CD4-positive, CD25-positive, alpha-beta regulatory T cell (primary cell): ENCODE measurements at places on chromosomes 2 and 18. TPM values are rescaled to one million over a fixed set of nuclear protein-coding genes. Genes with fewer than 3 reads are reported as not detected.

- no peak for DNase-seq
Measured at GRCh38 chr2:21822505-21822904, 698.7 kb downstream of the TDRD15 start.

- no peak for DNase-seq
Measured at GRCh38 chr2:8882094-8882493, 44.7 kb upstream of the KIDINS220 start.

DNA sequence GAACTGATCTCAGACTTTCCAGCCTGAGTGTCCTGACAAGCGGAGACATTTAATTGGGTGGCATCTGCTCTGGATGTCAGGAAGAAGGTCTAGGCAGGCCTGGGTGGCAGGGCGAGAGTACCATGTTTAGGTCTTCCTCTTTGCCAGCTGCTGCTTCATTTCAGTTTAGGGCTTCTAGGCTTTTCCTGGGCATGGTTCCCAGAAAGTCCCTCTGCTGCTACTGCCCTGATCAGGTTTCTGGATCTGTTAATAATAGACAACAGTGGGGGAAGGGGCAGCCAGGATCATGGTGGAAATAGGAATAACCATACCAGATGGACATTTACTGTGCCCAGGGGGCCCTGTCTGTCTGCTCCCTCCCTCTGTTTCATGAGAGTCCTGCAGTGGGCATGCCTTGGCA lies 2.3 kb upstream of the PLCD4 start:
- no peak for DNase-seq

GRCh38 chr2:197500503-197501131 lies 438 bp downstream of the HSPE1 start:
- DNase-seq, result no peak

DNA sequence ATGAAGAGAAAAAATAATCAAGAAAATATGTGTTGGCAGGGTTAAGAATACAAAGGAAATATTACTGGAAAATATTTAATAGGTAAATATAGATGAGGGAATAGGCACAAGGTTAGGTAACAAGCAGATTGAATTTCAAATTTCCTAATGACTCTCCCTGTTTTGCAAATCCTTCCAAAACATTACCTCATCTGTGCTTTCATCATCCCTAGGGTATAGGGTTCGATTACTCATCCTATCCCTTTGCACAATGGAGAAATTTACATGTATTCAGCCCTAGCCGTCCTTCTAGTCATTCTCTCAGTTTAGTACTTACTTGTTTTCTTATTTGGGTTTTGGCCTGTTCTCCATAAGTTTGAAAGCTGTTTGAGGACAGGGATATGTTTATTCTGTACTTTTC lies 864.6 kb upstream of the FSHR start:
- no peak for DNase-seq

GRCh38 chr2:75994759-75995158 lies 284.0 kb upstream of the GCFC2 start:
- DNase-seq, result no peak

- DNase-seq, result no peak
Measured at GRCh38 chr18:59057969-59058368, 81.7 kb upstream of the SEC11C start.

- peak; percentile 45 for DNase-seq
Measured at GRCh38 chr2:113181258-113182051, 7.7 kb downstream of the PSD4 start.

DNA sequence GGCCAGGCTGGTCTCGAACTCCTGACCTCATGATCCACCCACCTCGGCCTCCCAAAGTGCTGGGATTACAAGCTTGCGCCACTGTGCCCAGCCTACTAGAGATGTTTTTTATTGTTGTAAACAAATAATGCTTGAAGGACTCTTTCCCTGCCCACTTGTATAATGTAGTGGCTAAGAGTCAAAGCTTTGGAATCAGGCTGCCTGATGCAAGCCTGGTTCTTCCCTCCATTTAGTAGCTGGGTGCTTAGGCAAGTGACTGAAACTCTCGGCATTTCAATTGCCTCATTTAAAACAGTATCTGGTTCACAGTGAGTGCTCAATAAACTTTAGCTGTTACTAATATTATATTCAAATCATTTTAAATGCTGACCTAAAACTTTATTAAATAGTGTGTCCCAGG lies 264.0 kb upstream of the FBXO11 start:
- no peak for DNase-seq

- no peak for DNase-seq
Measured at GRCh38 chr18:35463050-35463449, 34.7 kb downstream of the INO80C start.

- no peak for DNase-seq
Measured at GRCh38 chr18:55338978-55339650, 248.9 kb downstream of the TCF4 start.

GRCh38 chr2:199455210-199455544 lies 2.6 kb downstream of the SATB2 start:
- DNase-seq, result no peak

DNA sequence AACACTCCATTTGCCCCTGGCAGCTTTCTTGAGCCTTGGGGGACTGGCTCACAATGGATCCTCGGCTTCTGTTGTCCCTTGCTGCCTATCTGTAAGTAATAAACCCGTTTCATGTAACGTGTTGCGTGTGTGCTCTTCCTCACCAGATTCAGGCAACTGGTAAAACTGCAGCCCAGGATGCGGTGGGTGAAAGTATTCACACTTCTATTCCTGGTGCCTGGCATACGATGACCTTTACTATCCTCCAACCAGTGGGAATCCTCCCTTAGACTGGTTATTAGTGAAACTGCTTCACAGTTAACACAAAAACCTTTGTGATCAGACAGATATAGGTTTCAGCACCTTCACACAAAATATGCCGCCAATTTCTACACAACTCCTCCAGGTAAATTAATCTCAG lies 13.6 kb upstream of the ICA1L start:
- DNase-seq, result no peak

GRCh38 chr2:106012001-106012590 lies 182.0 kb downstream of the UXS1 start:
- DNase-seq, result no peak

DNA sequence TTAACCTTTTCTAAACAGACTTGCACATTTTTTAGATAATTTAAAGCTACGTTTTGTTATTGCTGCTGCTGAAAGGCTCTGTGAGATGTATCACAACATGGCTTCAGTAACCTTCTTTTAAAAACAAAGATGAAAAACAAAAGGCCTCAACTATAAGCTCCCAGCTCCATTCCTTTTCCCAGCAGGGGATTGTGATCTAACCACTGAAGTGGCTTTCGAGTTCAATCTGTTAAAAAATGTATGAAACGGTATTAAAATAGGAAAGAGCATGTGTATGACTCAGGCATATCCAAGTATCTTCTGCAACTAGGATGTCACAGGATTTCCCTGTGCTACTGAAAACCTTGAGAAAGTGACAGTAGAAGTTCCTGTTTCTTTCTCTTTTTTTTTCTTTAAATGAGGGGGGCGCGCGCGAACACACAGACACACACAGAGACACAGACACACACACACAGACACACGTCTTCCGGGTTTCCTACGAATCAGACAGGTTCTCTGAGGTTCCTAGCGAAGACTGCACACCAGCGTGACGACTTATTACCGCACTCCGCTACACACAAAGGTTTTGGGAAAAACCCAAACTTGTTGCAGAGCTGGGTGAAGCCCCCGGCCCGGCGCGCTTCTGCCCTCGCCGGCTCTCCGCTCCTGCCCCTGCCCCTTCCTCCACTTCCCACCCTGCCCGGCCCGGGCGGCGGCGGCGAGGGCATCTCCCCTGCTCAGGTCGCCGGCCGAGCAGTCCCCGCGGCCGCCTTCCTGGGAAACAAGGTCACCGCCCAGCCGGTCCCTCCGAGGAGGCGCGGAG lies 86.8 kb downstream of the RBMS1 start:
- peak; percentile 74 for DNase-seq

DNA sequence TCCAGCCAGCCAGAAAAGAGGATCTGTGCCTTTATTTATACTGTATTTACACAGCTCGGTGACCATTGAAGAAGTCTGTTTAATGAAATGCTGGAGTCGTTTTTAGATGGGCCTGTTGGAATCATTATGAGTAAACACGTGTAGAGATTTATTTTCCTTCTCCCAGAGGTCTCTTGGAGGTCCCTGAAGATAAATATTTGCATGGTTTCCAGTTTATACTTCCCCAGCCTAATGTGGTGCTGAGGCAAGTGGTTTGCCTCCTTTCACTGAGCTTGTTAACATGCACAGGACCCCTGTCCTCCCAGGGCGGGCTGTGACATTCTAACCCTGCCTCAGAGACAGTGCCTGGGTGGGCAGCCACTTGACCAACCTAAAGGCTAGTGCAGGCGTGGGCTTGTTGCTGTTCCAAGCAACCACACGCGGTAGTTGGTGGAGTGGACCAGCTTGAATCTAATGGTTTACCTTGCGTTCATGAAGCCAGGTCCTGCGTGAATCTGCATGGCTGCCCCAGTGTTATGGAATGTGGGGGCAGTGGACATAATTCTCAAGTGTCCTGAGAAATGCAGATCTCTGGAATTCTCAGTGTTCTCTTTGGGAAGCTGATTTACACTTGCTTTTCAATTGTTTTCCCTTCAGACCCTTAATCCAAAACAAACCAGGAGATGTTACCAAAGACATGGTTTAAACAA lies 130.2 kb upstream of the DLX2 start:
- DNase-seq, result no peak

DNA sequence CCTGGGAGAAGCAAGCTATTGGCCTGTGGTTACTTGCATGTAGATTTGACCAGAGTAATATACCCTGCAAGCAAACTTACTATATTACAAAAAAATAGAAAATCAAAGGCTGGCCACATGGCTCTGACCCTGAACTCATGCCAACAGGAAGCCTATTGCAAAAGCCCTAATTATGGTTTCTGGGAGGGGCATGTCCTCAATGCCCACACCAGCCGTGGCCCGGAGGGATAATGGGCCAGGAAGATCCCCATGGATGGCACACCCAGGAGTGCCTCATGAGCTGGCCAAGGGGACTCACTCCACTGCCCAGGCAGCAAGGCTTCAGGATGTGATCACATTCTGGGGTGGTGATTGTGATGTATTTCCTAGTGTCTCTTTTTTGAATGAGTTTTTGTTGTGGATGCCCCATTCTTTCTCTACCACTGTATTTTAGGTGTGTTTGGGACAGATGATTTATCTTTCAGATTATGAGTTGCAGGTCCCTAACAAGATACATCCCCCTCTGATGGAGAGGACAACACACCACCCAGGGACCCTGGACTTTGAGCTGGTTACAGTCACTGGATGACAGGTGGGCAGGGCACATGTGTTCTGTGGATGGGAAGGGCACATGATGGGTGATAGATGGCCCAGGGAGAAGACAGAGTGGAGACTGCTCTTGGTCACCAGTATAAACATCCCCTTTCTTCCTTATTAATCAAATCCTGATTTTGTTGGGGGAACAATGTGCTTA lies 18.7 kb upstream of the TFCP2L1 start:
- no peak for DNase-seq

GRCh38 chr2:135227386-135227785 lies 175.3 kb downstream of the RAB3GAP1 start:
- no peak for DNase-seq

- no peak for DNase-seq
Measured at GRCh38 chr2:50515638-50516037, 516.3 kb downstream of the NRXN1 start.

- DNase-seq, result no peak
Measured at GRCh38 chr18:59040770-59041148, 98.9 kb upstream of the SEC11C start.

GRCh38 chr18:65458871-65459270 lies 291.9 kb upstream of the CDH7 start:
- no peak for DNase-seq

DNA sequence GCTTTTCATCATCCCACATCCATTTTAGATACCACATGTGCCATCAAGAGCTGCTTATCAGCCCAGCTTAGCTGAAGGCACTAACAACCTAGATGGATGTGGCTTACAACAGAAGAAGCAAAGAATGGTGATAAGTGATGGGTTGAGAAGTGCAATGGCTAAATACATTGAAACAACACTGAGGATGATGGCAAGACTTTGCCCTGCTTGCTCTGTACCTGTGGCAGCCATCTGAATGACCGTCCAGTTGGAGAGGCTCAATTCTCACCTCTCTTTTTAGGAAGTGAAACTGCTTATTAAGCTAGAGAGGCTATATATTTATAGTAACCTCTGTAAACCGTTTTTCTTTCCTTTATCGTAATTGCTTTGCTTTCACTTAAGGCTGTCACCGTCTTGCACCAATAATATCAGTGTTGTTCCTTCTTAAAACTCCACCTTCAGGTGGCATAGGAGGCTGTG lies 5.7 kb downstream of the GPATCH11 start:
- no peak for DNase-seq

DNA sequence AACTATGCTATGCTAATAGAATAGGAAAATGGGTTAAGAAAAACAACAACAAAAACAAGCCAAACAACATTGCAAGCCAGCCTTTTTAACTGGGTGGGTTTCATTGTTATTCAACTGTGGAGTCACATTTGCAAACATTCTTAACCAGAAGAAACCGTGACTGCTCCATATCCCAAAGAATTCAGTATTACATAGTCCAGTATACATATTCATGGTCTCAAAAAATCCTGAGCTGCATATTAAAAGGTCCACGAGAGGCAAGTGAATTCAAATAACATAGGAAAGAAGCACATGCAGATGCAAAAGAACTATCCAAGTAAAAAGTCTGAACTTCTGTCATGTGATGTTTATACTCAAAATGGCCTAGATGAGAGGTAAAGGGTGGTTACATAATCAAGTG lies 179.1 kb upstream of the ETAA1 start:
- no peak for DNase-seq

DNA sequence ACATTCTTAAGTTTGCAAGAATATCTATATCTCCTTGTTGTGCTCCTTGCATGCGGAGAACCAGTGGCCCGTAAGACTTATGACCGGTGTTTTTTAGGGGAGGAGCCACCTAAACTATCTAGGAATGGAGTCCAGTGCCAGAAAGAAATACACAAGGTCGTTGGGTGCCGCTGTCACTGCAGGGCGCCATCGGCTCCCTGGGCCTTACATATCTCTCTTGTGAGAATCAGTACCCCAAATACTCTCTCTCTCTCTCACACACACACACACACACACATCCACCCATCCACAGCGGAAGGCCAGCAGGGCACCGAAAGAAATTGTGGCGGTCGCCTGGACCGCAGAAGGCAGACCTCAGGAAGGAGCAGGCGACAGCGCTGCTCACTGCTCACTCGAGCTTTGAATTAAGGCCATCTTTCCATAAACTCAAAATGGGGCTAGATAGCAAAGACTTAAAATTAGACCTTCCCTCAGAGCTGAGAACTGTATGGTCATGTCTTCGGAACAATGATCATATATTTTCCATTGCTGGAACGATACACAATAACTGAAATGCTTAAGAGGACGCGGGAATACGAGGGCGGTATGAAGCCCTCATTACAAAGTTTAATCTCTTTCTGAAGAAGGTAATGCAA lies 10.4 kb downstream of the NR4A2 start:
- DNase-seq, result peak; percentile 24

- DNase-seq, result no peak
Measured at GRCh38 chr2:43165378-43166069, 60.9 kb downstream of the ZFP36L2 start.

- no peak for DNase-seq
Measured at GRCh38 chr18:47168913-47169312, 7.3 kb downstream of the IER3IP1 start.

Gene ABHD1
- 0.89 TPM for total RNA-seq

Gene FSHR
- total RNA-seq, result not detected

Gene OTOF
- total RNA-seq, result 2.3 TPM

Gene SH3RF3
- total RNA-seq, result 1.4 TPM

Gene KIDINS220
- 52.2 TPM for total RNA-seq

Gene ABCB11
- not detected for total RNA-seq

Gene POU3F3
- not detected for total RNA-seq

Gene MAL
- 130 TPM for total RNA-seq

Gene EFR3B
- 0.10 TPM for total RNA-seq

Gene TRABD2A
- total RNA-seq, result 48.8 TPM
